Pons (tissue), 1 donor: ENCODE measurements at places on chromosomes 11 and 22.

- peak; percentile 5 for DNase-seq
Measured at GRCh38 chr11:112524798-112525197, 264.1 kb upstream of the PLET1 start.

DNA sequence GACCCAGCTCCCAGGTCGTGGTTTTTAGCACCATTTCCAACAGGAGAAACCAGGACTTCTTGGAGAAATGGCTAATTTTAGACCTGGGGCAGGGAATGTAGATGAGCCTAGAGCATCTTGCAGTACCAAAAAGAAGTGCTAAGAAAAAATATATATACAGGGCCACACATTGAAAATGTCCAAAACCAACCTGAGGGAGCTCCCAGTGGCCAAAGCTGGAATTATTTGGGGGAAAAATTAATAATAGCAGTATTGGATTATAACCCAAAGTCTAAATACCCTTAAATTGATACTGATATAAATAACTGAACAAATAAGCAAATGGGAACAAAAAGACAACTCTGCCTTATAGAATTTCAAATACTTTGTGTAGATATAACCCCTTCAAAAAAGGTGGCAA lies 108.0 kb downstream of the PARVA start:
- DNase-seq = no peak

DNA sequence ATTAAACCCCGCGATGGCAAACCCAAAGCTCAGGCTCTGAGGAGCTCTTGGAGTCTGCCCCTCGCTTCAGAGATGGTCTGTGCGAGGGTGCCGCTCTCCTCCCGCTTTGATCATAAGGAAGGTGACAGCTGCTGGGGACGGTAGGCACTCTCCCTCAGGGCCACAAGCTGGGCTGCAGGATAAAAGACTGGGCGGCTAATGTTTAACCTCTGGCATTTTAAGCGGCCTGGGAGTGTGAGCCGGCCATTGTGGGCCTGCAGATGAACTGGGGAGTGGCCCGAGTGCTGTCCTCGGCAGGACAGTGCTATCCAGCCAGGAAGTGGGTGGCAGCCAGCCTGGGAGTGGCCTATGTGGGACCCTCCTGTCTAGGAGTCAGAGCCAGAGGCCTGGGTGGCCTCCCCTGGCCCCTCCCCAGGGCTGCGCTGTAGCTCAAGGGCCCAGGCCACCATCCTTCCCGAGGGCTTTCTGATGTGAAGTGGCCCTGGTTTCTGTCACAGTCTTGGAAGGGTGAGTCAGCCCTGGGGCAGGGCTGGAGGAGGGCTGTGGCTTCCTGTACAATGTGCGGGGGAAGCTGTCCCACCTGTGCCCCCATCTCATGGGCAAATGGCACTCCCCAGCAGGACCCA lies 58.7 kb upstream of the PRODH start:
- no peak for DNase-seq

GRCh38 chr22:49657275-49657973 lies 170.2 kb downstream of the BRD1 start:
- peak; percentile 52 for DNase-seq

GRCh38 chr11:46890665-46891064 lies 27.7 kb downstream of the LRP4 start:
- no peak for DNase-seq

DNA sequence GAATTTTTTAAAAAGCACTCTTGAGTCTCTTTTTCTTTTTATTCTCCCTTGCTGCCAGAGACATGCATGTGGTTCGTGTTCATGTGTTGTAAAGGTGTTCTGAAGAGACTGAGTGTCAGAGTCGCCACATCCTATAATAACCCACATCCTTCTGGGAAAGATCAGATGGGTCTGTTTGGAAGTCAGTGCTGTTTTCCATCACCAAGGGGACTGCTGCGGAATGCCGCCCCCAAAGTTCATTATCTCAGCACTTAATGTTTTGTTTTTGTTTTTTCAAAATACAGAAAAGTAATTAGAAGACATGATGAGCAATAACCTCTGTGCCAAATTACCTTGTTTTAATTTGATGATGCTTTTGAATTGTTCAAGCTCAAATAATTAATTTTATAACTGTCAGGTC lies 56.9 kb upstream of the EIF3M start:
- DNase-seq = no peak

DNA sequence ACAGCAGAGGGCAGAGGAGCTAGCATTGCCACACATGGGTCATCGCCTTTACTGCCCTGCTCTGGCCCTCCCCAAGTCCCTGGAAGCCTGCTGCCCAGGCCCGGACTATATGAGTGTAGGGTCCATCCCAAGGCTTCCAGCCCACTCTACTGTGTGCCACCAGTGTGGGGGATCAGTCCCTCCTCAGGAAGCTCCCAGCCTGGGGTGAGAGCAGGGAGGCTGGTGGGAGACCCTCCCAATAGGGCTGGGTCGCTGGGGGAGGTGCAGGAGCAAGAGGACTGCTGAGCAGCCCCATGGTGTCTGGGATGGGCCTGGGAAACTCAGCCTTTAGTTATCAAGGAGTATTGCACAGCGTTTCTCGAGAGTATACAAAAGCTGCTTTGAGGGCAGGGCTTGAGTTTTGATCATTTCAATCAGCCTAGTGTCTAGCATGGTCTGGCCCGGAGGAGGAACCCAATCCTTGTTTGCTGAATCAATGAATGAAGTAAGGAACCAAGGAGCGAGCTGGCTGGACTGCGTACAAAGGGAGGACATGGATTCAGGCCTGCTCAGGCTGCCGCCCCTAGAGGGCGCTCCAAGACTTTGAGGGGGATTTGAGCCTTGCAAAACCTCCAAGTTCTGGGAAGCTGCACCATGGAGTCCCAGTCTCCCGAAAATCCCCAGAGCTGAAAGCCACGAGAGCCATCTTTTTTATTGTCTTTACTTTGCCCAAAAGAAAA lies 89.0 kb upstream of the PARVA start:
- peak; percentile 86 for DNase-seq

DNA sequence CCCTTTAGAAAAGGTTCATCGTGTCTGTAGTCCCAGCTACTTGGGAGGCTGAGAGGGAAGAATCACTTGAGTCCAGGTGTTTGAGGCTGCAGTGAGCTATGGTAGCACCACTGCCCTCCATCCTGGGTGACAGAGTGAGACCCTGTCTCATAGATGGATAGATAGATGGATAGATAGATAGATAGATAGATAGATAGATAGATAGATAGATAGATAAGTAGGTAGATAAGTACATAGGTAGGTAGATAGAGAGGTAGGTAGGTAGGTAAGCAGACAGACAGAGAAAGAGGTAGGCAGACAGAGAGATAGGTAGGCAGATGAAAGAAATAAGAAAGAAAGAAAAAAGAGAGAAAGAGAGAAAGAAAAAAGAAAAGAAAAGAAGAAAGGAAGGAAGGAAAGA lies 156.4 kb downstream of the GRIK4 start:
- no peak for DNase-seq

- DNase-seq = peak; percentile 62
Measured at GRCh38 chr11:27698872-27699241, 1.4 kb downstream of the BDNF start.

DNA sequence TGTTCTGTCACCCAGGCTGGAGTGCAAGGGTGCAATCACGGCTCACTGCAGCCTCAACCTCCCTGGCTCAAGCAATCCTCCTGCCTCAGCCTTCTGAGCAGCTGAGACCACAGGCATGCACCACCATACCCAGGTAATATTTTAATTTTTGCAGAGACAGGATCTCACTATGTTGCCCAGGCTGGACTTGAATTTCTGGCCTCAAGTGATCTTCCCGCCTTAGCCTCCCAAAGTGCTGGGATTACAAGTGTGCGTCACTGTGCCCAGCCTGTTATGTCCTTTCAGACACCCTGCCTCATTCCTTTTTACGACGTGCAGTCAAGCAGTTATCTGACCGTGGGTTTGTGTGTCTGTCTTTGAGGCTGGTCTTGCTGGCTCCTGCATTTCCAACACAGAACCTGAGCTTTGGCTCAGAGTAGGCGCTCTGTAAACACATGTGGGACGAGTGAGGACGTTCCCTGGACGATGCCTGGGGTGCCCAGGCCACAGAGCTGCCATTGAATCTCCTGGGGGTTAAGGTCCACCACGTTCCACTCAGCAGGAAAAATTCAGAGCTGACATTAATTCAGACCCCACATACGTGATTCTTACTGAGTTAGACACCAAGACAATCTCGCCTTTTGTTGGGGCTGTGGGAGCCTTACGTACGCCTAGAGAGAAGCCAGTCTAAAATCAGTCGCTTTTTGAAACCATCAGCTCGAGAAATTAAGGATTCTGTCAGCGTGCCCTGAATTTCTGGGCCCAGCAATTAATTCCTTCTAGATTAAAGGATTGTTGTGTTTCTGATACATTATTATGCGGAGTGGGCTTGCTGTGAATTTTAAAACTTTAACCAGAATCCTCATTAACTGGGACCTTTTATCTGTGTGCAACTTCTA lies 21.5 kb upstream of the EMID1 start:
- DNase-seq = peak; percentile 39

GRCh38 chr11:120028181-120028896 lies 109.6 kb downstream of the TRIM29 start:
- no peak for DNase-seq

DNA sequence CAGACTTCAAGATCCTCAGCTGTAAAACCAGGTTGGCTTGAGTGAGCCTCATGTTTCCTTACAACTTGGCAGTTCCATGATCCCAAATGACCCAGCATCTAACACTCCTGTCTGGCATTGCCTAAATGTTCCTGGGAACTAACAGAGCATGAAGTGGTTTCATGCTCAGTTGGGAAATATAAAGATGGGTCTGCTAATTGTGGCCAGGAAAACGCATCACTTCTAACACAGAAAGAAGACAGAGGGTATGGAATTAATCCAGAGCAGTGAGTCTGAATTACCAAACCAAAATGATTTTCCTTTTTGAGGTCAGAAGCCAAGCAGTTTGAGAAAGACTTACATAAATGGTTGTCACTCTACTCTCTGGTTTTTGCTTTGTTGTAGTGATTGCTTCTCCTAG lies 60.5 kb upstream of the MMP13 start:
- DNase-seq = no peak

DNA sequence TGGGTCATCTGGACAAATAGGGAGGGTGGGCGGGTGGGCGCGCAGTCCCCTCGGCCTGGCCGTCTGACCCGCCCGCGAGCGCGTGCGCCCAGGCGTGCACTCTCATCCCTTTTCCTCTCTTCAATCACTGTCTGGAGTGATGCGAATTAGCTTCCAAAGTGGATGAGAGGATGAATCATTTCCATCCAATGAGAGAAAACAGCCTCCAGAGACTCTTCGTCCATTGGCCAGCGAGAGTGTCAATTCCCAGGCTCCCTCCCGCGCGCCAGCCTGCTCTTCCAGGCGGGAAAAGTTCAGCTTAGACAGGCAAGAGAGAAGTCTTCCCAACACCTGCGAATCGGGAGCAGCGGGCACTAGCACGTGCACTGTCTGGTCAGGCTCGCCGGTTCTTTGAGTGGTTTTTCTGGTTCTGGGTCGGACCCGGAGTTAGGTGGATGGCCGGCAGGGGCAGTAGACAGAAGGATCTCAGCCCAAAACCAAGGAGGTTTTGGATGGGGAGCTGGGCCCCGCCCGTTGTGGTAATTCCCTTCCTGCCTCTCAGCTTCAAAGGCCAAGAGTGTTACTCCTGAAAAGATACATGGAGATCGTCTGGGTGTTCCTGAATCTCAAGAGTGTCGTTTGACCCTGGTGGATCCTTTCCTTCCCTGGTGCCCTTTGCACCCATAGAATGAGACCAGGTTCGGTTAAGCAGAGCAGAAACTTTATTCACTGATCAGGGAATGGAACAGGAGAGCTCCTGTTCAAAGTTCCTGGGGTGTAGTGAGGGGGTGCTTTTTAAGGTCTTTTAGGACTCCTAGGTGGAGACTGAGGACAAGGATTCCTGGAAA lies 33.4 kb upstream of the GLYATL1 start:
- DNase-seq = peak; percentile 85

DNA sequence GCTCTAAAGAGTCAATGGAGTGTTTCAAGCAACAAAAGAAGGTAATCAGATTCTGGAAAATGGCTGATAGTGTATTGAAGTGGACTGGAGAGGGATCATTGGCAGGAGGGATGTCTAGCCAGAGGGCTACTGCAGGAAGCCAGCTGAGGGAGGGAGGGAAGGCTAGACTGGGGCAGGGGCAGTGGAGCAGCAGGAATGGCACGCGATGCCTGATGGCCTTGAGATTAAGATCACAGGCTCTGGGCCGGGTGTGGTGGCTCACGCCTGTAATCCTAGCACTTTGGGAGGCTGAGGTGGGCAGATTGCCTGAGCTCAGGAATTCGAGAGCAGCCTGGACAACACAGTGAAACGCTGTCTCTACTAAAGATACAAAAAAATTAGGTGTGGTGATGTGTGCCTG lies 47.5 kb upstream of the PRDM11 start:
- no peak for DNase-seq

GRCh38 chr22:18070556-18071306 lies 7.1 kb upstream of the PEX26 start:
- DNase-seq = no peak

DNA sequence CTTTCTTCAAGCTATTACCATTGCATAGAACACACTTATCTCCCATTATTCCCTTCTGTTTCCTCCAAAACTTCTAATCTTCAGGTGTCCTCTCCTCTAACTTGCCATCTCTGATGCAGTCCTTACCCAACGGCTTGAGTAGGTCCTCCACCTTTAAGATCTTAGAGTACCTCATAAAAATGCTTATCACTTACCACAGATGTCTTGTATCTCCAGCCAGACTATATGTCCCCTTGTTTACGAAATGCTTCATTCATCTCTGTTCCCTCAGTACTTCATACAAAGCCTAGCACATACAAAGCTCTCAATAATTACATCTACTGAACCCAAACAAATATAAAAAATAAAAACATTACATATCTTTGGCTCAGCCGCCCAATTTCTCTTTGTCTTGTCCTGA lies 49.2 kb downstream of the PAK1 start:
- no peak for DNase-seq

DNA sequence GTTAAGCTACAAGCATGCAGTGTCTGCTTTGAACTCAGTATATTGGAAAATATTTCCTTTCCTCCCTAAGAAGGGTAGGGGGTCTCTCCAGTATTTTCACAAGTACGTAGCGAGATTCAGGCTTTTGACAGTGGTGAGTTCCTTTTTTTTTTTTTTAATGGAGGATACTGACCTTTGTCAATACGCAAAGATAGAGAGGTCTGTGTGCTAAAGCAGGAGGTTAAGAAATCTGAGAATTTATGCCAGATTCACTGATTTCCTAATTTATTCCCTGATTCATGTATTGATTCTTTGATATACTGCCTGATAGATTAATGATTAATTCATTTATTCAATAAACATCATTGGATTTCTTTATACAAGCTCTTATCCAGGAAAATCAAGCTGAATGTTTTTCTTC lies 106.7 kb upstream of the CADM1 start:
- DNase-seq = no peak

- no peak for DNase-seq
Measured at GRCh38 chr11:68500206-68500605, 39.7 kb downstream of the PPP6R3 start.

- peak; percentile 58 for DNase-seq
Measured at GRCh38 chr11:63698976-63699733, 17.9 kb downstream of the RTN3 start.

GRCh38 chr11:55967914-55968313 lies 1.8 kb downstream of the OR10AG1 start:
- no peak for DNase-seq

DNA sequence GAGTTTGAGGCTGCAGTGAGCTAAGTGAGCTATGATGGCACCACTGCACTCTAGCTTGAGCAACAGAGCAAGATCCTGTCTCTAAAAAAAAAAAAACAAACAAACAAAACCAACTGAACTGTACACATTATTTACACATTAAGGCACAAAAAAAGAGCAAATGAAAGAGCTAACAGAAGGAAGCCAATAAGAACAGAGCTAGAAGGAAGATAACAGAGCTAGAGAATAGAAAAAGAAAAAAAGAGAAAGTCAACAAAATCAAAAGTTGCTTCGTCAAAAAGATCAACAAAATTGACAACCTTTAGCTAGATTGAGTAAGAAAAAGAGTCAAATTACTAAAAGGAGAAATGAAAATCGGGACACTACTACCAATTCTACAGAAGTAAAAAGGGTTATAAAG lies 25.0 kb downstream of the GUCD1 start:
- DNase-seq = no peak
